Fibroblast of skin of left biceps (primary cell): ENCODE measurements at places on chromosomes 16 and 17.

DNA sequence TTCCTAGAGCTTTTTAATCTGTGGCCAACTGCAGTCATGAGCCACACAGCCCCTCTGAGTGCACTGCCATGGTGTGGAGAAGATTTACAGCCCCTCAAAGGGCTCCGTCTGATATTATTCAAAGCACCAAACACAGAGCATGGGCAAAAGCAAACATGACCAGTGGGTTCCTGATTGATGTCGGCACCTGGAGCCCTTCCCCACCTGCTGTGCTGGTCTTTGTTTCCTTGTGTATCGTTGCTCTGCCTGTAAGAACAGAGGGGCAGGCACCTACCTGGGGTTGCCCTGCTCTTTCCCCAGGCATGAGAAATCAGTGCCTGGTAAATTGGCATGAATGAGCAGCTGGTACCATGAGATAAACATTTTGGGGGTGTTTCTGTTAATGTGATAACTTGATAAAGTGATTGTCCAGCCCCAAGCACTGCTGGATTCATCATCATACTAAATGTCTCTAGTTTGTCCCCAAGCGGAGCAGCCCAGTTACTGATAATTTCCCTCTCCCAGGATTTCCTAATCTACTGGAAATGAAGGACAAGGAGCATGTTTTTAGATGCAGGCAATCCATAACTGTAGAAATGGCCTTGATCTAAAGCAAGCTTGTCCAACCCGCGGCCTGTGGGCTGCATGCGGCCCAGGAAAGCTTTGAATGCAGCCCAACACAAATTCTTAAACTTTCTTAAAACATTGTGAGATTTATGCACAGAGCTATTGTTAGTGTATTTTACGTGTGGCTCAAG, 5.0 kb upstream of the SPIRE2 start:
- no peak for DNase-seq

- no peak for DNase-seq
Observed at GRCh38 chr16:74788108-74788507, 13.5 kb upstream of the FA2H start.

DNA sequence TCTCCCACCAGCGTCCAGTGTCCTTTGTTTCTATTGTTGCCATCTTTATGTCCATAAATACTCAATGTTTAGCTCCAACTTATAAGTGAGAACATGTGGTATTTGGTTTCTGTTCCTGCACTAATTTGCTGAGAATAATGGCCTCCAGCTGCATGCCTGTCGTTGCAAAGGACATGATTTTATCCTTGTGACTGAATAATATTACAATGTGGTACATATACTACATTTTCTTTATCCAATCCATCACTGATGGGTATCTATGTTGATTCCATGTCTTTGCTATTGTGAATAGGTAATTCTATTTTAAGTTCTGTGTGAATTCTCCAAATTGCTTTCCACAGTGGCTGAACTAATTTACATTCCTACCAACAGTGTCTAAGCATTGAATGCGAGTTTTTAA, 578.6 kb upstream of the CA10 start:
- DNase-seq: no peak

DNA sequence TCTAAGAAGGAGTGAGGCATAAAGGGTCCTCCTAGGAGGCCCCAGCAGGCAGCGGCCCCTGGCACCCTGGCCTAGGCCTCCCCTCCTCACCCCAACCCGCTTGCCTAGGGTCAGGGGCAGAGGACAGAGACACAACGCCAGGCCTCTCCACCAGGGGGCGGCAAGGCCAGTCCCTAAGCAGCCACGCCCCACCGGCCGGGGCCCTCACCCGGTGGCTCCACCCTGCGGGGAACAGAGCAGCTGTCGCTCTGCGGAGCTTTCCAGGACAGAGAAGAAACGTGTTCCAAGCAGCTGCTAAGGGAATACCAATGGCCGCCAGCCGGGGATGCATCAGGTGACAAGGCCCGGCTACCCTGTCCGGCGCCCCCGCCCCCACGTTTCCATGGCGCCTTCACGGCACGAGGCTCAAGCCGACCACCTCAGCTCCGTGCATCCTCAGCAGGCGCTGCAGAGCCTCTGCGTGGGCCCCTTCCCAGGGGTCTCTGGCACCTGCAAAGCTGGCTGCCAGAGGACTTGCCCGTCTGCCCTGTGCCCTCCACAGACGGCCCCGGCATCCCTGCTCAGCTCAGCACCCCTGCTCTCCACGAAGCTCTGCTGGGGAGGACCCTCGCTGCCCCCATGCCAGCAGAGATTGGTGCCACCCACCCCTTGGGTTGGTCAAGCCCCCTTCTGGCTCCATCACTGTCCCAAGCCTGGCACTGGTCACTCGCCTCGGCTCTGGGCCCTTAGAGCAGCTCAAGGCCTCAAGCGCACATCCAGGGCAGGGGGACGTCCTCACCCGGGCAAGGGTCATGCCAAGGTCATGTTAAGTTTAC, 5.6 kb downstream of the ZNF598 start:
- DNase-seq: peak; percentile 21

GRCh38 chr17:6456914-6457687, 12.8 kb downstream of the PIMREG start:
- DNase-seq: no peak

DNA sequence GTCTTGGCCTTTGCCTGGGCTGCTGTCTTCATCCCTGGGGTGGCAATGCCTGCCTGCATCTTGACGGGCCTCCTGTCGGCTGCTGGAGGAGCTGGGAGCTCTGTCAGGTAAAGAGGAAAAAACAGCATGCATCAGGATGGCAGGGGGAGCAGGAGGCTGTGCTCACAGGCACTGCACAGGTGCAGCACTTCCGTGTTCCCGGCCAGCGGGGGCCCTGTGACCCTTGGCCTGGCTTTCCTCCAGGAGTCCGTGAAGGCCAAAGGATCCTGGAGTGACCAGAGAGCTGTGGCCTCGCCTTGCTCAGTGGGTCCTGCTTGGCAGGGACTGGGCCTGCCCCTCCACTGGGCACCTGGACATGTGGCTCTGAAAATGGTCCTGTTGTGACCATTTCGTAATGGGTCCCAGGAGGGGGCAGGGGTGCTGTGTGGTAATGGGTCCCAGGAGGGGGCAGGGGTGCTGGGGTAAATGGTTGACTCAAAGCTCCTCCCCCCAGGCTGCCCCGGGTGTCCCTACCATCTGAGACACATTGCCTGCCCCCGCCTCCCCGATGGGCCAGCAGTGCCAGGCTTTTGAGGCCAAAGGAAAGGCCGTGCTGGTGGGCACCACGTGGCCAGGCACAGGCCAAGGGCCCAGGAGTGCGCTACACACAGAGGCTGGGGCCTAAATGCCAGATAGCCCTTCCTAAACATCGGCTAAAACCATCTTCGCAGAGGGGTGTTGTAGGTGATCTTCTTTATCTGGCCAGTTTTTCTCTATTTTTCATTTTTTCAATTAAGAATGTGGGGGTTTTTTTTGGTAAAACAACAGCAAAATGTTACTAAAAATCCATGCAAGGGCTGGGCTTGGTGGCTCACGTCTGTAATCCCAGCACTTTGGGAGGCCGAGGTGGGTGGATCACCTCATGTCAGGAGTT, 4.0 kb upstream of the FASN start:
- no peak for DNase-seq

DNA sequence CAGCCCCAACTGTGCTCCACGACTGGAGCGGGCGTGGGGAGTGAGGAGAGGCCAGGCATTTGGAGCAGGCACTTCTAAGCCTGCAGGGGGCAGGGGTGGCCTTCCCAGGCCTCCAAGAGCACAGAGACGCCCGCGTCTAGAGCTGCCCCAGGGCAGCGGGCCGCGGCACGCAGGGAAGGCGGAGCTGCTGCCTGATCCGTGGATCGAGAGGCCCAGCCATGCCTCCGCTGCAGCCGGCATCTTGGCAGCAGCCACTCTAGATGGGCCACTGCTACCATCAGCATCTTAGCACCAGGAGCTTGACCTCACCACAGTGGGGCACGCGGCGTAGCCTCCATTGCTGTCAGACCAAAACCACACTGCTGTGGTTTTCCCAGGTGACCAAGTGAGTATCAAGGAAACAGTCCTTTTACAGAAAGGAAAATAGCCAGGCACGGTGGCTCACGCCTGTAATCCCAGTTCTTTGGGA, 20.4 kb upstream of the WDR45B start:
- peak; percentile 6 for DNase-seq

DNA sequence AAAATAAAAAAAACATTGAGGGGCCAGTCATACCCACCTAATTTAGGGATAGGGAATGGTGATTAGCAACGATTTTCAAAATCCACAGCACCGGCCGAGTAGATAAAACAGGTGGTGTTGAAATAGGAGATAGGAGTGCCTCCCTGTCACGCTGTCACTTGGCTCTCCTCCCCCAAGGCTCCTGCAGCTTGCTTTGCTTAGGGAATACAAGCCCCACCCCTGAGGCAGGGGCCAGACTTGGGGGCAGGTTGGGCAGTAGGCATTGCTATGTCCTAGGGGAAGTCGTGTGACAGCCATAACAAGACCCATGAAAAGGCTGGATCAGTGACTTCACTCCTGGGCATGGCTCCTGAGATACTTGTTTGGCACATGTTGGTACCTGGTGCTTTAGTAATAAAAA, 25.8 kb downstream of the POLR2A start:
- DNase-seq: no peak

- DNase-seq: no peak
Observed at GRCh38 chr17:78147315-78147998, 1.3 kb downstream of the C17orf99 start.

DNA sequence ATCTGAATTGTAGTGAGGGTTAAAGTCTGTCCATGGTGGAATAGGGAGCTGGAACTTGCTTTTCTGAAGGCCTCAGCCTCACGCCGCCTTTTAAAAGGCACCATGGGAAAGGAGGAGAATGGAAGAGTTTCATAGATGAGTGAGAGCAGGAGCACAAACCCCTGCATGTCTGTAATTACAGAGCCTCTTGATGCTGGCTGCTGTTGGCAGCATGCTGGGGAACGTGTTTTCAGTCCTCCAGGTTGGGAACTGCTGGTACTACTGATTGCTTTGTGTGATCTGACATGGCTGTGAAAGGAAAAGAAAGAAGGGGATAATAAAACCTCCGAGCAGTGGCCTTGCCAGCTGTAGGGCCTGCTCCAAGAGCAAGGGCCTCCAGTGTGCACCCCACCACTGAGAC, 16.8 kb upstream of the DYNLL2 start:
- DNase-seq: no peak

GRCh38 chr16:27240948-27241531, 27.5 kb downstream of the NSMCE1 start:
- no peak for DNase-seq

- DNase-seq: no peak
Observed at GRCh38 chr17:42345396-42346073, 42.7 kb downstream of the STAT3 start.

- no peak for DNase-seq
Observed at GRCh38 chr16:49419006-49419405, 45.4 kb downstream of the C16orf78 start.

DNA sequence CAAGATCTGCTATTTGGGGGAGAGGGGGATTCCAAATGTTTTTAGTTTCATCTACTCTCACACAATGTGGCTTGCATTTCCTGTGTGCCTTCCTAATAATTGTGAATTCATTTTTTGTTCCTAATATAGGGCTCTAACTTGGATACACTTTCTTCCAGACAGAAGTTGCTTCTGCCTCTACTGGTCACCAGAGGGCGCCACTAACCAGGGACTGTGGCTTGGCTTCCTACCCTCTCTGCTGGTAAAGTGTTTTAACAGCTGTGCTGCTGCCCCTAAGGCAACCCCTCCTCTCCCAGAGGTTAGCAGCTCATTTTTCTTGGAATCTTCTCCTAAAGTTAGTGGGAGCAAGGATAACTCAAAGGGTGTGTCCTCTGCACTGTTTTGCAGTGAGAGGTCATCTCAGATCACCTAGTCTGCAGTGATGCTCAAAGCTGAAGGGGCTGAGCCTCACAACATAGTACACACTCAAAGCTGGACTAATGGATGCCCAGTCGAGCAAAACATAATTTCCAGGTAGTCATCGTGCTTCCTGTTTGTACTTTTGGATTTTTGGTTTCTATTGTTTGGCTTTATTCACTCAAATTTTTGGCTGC, 5.0 kb upstream of the PRSS54 start:
- DNase-seq: no peak

GRCh38 chr16:89700649-89701424, 668 bp downstream of the SPATA2L start:
- DNase-seq: no peak

DNA sequence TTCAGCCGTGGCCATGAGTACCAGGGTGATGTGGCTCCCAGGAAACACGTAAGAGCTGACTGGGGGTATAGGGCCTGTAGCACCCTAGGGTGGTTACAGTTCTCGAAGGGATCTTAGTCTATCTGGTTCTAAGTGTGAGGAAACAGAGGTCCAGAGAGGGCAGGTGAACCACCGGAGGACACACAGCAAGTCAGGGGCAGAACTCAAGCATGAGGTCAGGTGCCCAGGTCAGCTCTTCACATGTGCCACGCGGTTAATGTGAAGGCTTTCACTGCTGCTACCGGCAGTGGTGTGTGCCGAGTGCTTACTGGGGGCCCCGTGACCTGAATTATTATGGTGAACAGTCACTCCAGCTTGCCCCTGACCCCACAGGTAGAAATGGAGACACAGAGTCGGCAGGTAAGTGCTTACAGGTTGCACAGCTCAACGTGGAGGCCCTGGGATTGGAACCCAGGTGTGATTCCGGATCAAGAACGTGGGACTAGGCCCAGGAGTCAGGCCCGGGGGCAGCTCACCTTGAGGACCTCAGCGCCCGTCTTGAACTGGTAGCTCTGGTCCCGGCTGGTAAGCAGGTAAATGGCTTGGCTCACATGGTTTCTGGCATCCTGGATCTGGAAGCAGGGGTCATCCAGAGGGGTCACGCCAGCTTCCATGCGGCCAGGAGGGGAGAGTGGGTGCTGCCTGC, 3.1 kb downstream of the ROGDI start:
- DNase-seq: no peak

DNA sequence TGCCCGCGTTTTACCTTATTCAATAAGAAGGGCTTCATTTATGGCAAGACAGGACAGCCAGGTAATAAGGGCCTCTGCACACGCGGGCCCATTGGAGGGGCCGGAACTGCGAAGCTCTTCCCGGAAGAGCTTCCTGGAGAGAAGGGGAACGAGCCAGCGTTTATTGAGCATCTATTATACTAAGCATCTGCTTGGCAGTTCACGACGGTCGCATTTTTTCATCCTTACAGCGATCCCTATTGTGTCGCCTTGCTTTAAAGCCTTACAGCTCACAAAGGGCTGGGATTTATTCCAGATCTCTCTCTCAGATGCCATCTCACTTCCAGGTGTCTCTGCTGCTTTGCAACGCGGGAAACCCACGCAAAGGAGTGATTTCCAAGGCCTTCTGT, 546 bp downstream of the ZPBP2 start:
- no peak for DNase-seq

- no peak for DNase-seq
Observed at GRCh38 chr16:2819179-2819938, 2.3 kb downstream of the PRSS21 start.

DNA sequence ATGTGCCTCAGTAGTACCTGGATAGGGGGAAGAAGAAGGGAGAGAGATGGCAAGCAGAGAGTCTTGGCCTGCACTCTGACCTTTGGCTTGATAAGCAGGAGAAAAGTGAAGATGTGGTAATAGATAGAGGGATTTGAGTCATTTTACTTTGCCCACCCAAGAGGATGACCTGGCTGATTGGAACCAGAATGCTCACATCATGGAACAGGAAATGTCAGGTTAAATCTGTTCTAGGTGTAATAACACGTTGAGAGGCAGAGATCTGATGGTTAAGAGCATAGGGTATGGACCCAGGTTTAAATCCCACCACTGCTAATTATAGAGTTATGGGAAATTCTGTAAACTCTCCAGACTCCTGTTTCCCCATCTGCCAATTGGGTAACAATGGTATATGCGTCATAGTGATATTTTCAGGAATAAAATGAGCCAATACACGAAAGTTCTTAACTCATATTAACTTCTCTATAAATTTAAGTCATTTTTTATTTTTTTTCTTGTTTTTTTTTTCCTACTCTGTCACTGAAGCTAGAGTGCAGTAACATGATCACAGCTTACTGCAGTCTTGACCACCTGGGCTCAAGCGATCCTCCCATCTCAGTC, 8.1 kb upstream of the CCL18 start:
- no peak for DNase-seq
